Osteoblast (primary cell): ENCODE measurements at places on chromosomes 3 and 15. TPM values are rescaled to one million over a fixed set of nuclear protein-coding genes. Genes with fewer than 3 reads are reported as not detected.

MCF2L2 gene
- total RNA-seq: under 0.01 TPM in 2 replicates

SAMMSON gene
- not detected in 2 replicates for total RNA-seq

LRRC31 gene
- not detected in 2 replicates for total RNA-seq

DNA sequence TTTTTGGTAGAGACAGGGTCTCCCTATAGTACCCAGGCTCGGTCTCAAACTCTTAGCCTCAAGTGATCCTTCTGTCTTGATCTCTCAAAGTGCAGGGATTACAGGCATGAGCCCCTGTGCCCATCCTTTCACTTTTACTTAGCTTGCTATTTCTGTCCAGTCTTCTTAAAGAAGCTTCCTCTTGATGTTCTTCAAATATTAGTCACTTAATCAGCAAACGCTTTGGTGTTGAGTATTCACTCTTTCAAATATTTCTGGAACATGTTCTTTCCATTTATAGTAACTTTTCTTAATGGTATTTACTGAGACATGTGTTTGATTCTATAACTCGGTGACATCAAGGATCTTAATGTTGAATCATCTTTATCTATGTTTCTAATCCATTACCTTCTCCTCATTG lies 122.1 kb downstream of the CNTN6 start:
- H3K4me1 ChIP-seq: no peaks in the 10 kb centered on the region
- H3K4me3 ChIP-seq: no peak overlapping the region
- H3K36me3 ChIP-seq: no peaks in the 10 kb centered on the region

- no peak overlapping the region for H3K27ac ChIP-seq
- no peaks in the 10 kb centered on the region for H3K4me1 ChIP-seq
- H3K4me3 ChIP-seq: no peak overlapping the region
- no peaks in the 10 kb centered on the region for H3K27me3 ChIP-seq
Measured at GRCh38 chr3:128168836-128169235, 15.6 kb downstream of the EEFSEC start.

- DNase-seq: no peak
- no peaks in the 10 kb centered on the region for H3K27me3 ChIP-seq
- H3K4me3 ChIP-seq: no peak overlapping the region
- H3K27ac ChIP-seq: no peak overlapping the region
- H3K4me1 ChIP-seq: no peaks in the 10 kb centered on the region
- H3K36me3 ChIP-seq: no peaks in the 10 kb centered on the region
Measured at GRCh38 chr15:94417501-94418293, 186.3 kb downstream of the MCTP2 start.

GRCh38 chr15:76904461-76905012 lies 603 bp downstream of the SCAPER start:
- H3K27ac ChIP-seq: no peak overlapping the region
- peak overlapping the region; percentile 90 for H3K4me3 ChIP-seq
- no peak for DNase-seq
- H3K36me3 ChIP-seq: no peaks in the 10 kb centered on the region

DNA sequence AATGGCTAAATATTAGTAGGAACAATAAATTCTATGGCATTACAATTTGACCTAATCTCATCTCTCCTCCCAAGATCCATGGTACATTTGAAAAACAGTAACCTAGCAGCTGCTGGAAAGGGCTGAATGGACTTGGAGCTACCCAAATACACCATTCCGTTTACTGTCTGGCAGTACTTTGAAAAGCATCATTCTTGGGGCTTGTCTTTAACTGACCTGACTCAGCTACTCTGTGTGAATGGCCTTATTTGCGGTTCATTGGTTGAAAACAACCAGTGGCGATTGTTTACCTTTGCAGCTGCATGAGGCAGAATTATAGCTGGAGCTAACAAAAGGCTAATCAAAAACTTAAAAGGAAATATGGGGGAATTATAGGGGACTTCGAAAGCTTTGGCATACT lies 311.2 kb upstream of the MCTP2 start:
- no peak for DNase-seq
- no peaks in the 10 kb centered on the region for H3K36me3 ChIP-seq
- H3K27me3 ChIP-seq: no peaks in the 10 kb centered on the region
- H3K4me1 ChIP-seq: no peaks in the 10 kb centered on the region

DNA sequence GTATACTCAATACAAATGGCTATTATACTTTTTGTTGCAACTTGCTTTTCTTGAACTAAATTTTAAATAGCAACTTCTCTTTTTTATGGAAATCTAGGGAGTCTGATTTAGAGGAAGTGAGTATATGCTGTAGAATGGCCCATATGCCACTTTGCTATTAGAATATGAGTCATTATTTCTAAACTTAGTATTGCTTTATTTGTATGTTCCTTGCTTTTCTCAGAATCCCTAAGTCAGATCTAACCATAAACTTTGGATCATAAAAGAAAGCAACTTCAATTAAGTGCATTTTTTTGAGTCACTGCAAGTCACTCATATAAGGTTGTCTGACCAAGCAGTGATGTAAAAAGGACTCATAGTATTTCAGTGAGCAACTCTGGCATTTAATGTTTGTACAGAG lies 17.5 kb upstream of the SPTSSB start:
- H3K4me3 ChIP-seq: no peak overlapping the region
- H3K4me1 ChIP-seq: no peaks in the 10 kb centered on the region
- H3K27ac ChIP-seq: no peak overlapping the region
- H3K27me3 ChIP-seq: no peaks in the 10 kb centered on the region
- no peaks in the 10 kb centered on the region for H3K36me3 ChIP-seq

DNA sequence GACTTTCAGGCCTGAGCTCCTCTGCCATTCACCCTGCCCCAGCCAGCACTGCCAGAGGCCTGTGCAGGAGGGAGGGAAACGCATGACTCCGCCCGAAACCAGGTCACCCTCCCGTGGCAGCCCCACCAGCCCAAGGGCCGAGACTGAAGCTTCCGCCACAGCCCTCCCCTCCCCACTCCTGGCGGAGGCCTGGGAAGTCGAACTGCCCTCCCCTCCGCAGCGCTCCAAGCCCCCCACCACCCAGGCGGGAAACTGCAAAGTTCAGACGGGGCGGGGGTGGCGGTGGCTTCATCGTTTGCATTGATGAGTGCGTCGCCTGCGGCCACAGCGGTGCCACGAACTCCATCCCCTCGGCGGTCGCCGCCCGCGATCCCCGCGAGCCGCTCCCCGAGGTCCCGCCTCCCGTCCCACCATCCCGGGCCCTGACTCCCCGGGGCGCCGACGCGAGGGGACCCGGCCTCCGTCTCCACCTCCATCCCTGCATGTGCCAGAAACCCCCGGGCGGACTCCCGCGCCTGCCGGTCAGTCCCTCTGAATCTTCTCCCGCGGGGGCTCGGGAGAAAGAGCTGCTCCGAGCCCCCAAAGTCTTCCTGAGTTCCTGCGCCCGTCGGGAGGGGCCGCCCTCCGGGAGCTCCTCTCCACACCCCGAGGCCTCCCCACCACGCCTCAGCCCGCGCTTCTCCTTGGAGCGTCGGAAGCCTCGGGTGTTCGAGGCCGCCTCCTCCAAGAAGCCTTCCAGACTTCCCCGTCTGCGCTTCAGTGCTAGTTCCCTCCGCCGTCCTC lies 698 bp downstream of the MELTF start:
- no peak overlapping the region for H3K27ac ChIP-seq
- no peaks in the 10 kb centered on the region for H3K36me3 ChIP-seq
- H3K4me3 ChIP-seq: peak overlapping the region; percentile 65
- DNase-seq: peak; percentile 86
- H3K27me3 ChIP-seq: peaks cover 4% of the 10 kb centered on the region
- peaks cover 25% of the 10 kb centered on the region for H3K4me1 ChIP-seq

GRCh38 chr3:191682961-191683360 lies 222.0 kb downstream of the PYDC2 start:
- no peaks in the 10 kb centered on the region for H3K4me1 ChIP-seq
- H3K27me3 ChIP-seq: no peaks in the 10 kb centered on the region
- H3K36me3 ChIP-seq: no peaks in the 10 kb centered on the region
- no peak overlapping the region for H3K27ac ChIP-seq
- no peak for DNase-seq
- no peak overlapping the region for H3K4me3 ChIP-seq
